ENCODE measurements at places on chromosomes 3 and 15.

- DNase-seq, result no peak
Observed at GRCh38 chr3:197521277-197522182, 34.2 kb downstream of the BDH1 start.

- no peak for DNase-seq
Observed at GRCh38 chr15:25900431-25900830, 37.3 kb upstream of the ATP10A start.

DNA sequence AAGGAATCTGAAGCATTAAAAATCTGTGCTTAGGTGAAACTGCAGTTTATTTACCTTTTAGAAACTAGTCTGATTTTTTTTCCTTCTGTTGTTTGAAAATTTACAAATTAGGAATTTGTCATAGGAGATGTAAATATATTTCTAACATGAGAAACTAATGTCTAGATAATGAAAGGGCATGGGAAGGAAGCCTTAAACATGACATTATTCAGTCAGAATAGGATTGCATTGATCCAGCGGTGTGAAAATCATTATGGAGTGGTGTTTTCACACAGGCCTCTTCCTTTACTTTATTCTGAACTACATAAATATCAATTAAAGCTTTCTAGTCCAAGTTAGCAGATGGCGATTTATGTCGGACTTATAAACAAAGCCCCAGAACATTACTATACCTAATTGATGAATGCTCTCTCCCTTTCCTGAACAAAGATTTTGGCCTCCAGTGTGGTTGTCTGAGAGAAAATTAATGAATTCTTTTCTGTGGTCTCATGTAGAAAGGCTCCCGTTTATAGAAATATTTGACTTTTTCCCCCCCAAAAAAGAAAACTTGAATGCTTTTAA lies 37.9 kb downstream of the FNDC3B start:
- DNase-seq, result no peak

- DNase-seq, result no peak
Observed at GRCh38 chr15:88714782-88715372, 76.1 kb downstream of the ISG20 start.

DNA sequence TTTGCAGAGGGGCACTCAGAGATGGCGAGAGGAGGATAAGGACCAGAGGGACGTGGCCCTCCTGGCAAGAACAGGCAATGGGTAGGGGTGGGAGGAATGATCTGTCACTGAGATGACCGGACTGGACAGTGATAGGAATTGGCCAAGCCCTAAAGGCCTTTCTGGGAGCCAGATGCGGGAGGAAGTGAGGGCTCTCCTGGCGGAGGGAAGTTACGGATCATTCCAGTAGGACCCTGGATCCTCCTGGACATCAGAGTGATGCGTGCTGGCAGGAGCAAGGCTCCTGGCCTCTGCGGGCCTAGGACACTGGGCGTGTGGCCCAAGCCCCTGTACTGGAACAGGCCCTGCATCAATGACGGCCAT lies 23.4 kb downstream of the KIF7 start:
- no peak for DNase-seq

- no peak for DNase-seq
Observed at GRCh38 chr3:71392251-71392650, 191.3 kb downstream of the FOXP1 start.

DNA sequence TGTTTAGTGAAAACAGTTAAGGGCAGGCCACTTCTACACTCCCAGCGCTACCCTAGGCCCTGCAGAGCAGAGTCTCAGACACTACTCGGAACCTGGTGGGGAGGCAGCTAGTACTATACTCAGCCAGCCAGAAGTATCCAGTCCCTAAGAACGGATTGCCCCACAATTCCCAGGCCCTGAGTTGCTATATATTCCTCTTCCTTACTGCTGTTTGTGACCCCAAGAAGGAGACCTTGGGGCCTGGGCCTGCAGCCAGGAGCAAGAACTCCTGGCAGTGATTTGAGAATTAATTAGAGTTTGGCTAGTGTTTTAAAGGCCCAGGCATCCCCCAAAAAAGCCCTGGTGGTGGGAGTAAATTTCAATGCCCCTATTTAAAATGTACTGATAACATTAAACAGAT lies 87.7 kb downstream of the RBPMS2 start:
- no peak for DNase-seq

- no peak for DNase-seq
Observed at GRCh38 chr15:60172143-60172542, 168.0 kb downstream of the FOXB1 start.

- no peak for DNase-seq
Observed at GRCh38 chr3:144241404-144241803, 269.8 kb downstream of the DIPK2A start.

GRCh38 chr3:16529264-16529663 lies 15.8 kb upstream of the RFTN1 start:
- no peak for DNase-seq

DNA sequence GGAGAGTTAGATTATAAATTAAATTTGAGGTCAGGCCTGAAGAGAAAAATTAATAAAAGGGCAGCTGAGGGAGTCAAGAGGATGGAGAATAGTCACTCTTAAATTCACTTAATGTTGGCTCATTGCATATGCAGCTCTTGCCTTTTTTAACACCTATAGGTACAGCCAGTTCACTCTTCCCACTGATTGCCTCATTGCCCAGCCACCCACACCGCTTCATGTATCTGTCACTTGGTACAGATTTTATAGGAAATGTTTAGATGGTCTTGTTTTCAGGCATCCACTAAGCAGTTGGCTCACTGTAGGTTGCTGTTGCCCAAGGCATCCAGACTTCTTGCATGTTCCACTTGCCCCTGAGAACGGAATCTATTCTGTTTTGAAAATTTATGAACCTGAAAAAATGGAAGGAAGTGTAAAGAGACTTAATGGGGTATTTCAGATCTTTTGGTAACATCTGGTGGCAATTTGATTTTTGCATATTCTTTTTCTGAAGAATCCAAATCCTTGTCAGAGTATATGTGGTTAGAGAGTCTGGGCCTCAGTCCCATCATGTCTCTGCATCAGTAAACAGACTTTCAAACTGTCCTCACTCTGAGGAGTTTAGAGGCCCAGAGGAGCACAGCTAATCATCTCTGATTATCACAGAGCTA lies 151.9 kb downstream of the RBPMS2 start:
- no peak for DNase-seq

DNA sequence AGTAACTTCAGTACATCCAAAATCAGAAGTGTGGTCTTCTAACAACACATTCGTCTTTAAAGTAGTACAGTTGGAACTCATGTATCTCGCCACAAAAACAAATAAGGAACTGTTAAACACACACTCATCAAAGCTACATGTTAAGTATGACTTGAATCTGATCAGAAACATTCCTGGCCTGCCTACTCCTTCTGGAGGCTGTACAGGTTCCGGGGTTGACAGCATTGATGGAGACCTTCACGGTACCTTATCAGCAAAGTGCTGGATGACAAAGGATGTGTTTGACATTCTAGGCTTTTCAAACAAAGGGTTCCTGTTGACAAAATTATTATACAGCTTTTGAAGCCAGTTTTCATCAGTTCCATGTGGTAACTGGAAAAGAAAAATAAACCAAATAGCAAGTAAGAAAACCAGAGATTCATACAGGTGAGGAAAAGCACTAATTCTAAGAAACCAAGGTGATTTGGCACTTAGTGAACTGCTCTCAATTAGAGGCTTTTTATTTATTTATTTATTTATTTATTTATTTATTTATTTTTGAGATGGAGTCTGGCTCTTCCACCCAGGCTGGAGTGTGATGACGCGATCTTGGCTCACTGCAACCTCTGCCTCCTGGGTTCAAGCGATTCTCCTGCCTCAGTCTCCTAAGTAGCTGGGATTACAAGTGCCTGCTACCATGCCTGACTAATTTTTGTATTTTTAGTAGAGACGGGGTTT lies 44.3 kb downstream of the MYO5C start:
- no peak for DNase-seq

GRCh38 chr3:186166491-186167288 lies 57.8 kb upstream of the ETV5 start:
- DNase-seq, result no peak

DNA sequence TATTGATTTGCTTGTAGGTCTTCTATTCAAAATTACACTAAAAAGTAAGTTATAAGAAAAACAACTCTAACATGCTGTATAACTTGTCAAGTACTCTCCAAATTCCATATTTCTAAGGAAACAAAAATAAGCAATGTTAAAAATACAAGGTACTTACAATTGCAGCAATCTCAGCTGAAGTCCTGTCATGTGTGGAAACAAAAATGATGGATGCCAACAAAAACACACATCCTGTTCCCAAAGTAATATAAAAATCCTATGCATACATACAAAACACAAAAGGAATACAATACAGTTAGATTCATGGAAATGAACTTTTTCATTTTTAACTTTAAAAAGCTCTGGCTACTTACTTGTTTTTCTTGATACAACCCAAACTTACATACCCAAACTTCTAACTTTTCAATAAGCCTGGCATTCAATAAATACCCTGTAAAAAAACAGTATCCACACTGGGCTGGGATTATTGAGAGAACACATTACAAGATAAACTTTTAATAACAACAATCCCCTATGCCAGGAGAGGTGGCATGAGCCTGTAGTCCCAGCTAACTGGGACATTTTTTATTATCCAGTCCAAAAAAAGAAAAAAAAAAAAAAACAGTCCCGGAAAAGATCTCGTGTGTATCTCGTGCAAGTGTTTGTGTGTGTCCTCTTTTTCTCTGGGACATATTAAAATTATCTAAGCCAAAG lies 14.7 kb downstream of the CMTM6 start:
- no peak for DNase-seq

DNA sequence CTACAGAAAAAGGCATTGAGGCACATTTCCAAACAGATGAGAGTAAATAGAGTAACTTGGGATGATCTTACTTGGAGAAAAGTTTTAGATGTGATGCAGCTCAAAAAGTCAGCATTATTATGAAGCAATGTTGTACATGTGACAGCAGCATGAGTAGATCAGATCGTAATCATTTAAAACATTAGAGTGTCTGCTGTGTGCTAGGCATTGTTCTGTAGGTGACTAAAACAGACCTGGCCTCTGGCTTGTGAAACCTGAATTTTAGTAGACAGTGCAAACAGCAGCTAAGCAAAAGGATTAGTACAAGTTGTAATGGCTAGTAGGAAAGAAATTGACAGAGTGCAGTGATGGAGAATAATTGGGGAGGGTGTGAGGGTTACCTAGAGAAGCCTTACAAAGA lies 15.1 kb downstream of the UBE2E1 start:
- no peak for DNase-seq

- no peak for DNase-seq
Observed at GRCh38 chr15:78004919-78005634, 72.4 kb downstream of the TBC1D2B start.

DNA sequence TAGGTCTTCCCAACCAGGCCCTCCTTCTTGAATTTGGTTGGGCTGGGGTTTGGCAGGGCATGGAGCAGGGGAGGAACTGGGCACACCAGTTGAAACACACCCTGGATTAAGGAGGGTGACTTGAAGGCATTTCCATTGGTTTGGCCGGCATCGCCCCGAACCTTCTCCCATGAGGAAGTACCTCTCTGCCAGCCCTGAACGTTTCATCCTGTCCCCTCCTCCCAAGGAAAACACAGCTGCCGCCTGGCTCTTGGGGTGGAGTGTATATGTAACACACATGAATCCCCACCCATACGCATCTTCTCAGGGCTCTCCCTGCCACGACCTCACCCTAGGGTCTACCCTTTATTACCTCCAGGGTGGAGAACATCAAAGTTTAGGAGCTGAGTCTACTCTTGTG lies 14.6 kb downstream of the UBAP1L start:
- DNase-seq, result no peak
